Omental fat pad (tissue), 4 donors: ENCODE measurements at places on chromosomes 13 and 19. TPM values are rescaled to one million over a fixed set of nuclear protein-coding genes. Genes with fewer than 3 reads are reported as not detected.

IFI30 gene
- total RNA-seq = 466 TPM

RFPL4A gene
- not detected for total RNA-seq

RINL gene
- total RNA-seq = 10.4 TPM

TINCR gene
- total RNA-seq = 1.8 TPM

ZNF526 gene
- 3.2 TPM for total RNA-seq

CEACAM20 gene
- total RNA-seq = not detected

NLRP9 gene
- total RNA-seq = not detected

TLE6 gene
- 1.4 TPM for total RNA-seq

SRRM5 gene
- 0.46 TPM for total RNA-seq

DNA sequence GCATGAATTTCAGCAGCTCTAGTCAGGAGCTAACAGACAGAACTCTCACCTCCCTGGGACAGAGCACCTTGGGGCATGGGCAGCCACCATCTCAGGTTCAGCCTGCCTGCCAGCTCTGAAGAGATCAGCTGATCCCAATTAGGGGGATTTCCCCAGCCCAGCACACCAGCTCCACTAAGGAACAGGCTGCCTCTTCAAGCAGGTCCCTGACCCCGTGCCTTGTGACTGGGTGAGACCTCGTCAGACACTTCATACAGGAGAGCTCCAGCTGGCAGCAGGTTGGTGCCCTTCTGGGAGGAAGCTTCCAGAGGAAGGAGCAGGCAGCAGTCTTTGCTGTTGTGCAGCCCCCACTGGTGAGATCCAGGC is 84.5 kb upstream of the UFM1 start:
- no peak for DNase-seq

GRCh38 chr13:67619995-67620380 is 389.9 kb upstream of the PCDH9 start:
- DNase-seq = no peak

- DNase-seq = no peak
Observed at GRCh38 chr19:28502879-28503734, 709.8 kb downstream of the UQCRFS1 start.

- DNase-seq = no peak
Observed at GRCh38 chr19:39546599-39546998, 6.6 kb upstream of the EID2 start.

- DNase-seq = no peak
Observed at GRCh38 chr13:23579896-23580683, 9.9 kb downstream of the TNFRSF19 start.

DNA sequence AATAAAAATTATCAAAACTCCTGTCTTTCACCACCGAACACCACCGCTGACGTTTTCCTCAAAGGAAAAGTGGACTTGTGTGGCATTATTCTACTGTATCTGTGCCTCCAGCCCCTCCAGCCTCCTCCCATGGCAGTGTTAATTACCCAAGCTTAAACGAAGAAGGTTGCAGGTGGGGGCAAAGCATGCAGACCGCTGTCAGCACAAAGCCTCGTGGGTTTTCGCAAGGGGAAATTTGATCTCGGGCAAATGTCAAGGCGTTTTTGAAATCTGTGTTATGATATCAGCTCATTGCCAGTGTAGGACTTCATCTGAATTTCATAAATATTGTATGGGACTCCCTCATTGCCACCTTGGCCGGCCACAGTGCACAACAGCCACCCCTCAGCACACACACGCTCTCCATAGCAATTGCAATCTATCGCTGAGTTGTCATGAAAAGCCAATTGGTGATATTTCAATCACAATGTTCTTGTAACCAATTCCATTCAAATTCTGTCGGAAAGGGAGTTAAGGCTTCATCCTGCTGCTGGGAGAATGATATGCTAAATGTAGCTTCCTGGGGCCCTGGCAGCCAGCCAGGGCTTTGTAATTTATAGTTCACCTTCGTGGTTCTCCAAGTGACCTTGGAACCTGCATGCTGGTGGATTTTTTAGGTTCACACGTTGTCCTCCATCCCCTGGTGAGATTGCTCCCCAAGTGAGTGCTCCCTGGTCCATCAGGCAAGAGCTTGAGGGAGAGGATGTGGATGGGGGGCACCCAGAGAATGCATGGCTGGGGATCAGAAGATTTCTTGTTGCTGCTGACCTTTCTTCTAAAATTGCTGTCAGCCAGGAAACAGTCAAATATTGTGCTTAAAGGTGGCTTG is 16.6 kb downstream of the CHST8 start:
- no peak for DNase-seq

- DNase-seq = no peak
Observed at GRCh38 chr13:103663996-103664395, 597.8 kb upstream of the SLC10A2 start.

- DNase-seq = no peak
Observed at GRCh38 chr13:72990953-72991352, 67.9 kb upstream of the KLF5 start.

GRCh38 chr19:41960973-41961372 is 1.9 kb upstream of the RABAC1 start:
- DNase-seq = no peak

- DNase-seq = no peak
Observed at GRCh38 chr19:30529876-30530275, 157.7 kb downstream of the ZNF536 start.

GRCh38 chr19:4279267-4279529 is 132 bp downstream of the SHD start:
- no peak for DNase-seq

DNA sequence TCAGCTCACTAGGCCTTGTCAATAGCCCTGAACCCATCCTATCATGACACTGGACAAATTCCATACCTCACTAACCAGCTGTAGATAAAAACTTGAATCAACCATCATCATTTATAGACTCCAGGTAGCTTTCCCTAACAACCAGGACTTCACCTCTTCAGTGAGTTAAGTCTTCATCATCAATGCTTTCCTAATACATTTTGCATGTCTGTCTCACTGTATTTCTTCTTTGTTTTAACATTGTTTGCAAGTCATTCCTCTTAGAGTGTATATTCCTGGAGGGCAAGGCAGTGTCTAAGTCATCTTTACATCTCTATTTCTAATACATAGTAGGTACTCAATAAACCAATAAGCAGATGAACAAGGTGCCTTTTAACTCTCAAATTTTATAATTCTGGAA is 123.4 kb upstream of the RFC3 start:
- DNase-seq = no peak

DNA sequence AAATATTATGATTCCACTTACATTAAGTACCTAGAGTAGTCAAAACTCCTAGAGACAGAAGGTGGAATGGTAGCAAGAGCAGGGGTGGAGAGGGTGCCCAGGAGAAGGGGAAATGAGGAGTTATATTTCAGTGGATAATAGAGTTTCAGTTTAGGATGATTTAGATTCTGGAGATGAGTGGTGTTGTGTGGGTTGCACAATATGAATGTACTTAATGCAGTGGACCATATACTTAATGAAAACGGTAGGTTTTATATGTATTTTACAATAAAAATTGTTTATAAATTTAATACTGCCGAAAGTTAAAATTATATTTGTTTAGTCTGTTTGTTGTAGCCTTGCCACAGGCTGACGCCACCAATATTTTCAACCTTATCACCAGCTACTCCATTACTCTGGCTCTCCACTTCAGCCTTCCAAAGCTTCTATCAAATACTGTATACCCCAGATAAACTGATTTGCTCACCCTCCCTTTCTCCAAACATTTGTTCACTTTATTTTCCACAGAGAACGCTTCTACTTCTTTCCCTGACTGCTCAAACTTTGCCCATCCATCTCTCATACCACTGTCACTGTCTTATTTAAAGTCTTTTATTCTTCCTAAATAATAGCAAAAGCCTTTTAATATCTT is 1.4 kb upstream of the RBM26 start:
- DNase-seq = no peak

DNA sequence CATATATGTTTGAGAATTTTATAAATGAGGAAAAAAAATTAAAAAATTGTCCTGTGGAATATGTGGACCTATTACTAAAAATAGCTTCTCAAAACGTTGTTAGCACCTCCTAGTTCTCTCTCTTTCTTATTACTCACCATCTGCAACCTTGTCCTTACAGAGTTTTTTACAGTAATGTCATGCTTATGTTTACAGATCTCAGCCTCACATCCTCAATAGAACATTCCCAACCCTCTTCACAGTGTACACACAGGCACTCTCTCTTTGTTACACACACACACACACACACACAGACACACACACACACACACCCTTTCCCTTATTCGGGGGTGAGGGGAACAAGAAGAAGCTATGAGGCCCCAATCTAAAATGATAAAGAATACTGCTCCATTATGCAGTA is 197.7 kb downstream of the SLITRK6 start:
- DNase-seq = no peak

GRCh38 chr13:32585550-32586079 is 637 bp upstream of the PDS5B start:
- no peak for DNase-seq

- DNase-seq = no peak
Observed at GRCh38 chr13:112095354-112095753, 28.4 kb downstream of the SOX1 start.
